Brain (organoid and tissue), 16 donors: ENCODE measurements at places on chromosomes 12 and 14.

DNA sequence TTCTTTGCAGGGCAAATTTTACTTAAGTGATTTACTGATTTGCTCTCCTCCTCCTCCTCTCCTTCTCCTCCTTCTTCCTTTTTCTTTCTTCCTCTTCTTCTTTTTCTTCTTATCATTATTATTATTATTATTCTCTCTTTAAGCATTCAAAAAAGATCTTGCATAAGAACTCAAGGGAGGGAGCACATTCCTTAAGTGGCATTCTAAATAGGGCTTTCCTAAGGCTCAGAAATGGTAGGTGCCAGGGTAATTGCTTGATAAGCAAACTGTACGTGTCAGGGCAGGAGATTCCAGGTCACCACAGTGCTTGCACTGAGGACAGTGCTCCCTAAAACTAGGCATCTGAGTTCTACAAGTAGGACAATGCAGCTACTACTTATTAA lies 92.4 kb downstream of the SPTSSA start:
- no peak for DNase-seq

- DNase-seq: no peak
Observed at GRCh38 chr12:52896190-52897100, 8.4 kb downstream of the KRT8 start.

- no peak for DNase-seq
Observed at GRCh38 chr12:122052285-122052684, 26.3 kb upstream of the MLXIP start.

GRCh38 chr12:108643941-108644810 lies 10.5 kb upstream of the SELPLG start:
- DNase-seq: no peak

DNA sequence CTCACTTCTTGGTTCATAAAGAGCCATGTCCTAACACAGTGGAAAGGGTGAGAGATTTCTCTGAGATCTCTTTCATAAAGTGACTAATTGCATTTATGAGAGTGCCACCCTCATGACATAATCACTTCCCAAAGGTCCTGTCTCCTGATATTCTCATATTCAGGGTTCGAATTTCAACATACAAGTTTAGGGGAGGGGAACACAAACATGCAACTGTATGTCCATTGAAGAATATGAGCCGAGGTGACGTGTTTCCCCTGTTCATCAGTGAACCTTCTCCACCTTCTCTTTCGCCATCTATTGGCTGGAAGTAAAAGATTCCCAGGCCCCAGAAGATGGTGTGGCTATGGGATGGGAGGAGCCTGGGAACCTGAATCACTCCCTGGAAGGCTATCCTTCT lies 354.2 kb upstream of the ATP2B1 start:
- no peak for DNase-seq

GRCh38 chr14:79841433-79841832 lies 369.9 kb downstream of the DIO2 start:
- DNase-seq: no peak

- DNase-seq: no peak
Observed at GRCh38 chr14:22118899-22119477, 445.4 kb upstream of the OR4E1 start.
